Stimulated activated CD4-positive, alpha-beta T cell treated with anti-CD3 and anti-CD28 coated beads, Interleukin-1b, Interleukin-23, amount 100 ng/mL, for 24 hours (primary cell): ENCODE measurements at places on chromosomes 5 and 9.

DNA sequence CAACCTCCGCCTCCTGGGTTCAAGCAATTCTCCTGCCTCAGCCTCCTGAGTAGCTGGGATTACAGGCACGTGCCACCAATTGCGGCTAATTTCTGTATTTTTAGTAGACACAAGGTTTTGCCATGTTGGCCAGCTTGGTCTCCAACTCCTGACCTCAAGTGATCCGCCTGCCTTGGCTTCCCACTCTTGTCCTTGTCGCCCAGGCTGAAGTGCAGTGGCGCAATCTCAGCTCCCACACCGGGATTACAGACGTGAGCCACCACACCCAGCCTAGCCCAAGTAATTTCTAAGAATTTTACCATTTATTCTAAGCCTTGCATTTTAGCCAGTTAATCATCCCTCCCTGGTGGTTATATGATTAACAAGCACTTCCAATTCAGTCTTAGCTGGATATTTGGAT lies 11.0 kb downstream of the NAIP start:
- DNase-seq = no peak

GRCh38 chr9:354453-354852 lies 139.8 kb downstream of the DOCK8 start:
- no peak for DNase-seq

- no peak for DNase-seq
Measured at GRCh38 chr9:13608451-13608850, 329.0 kb upstream of the MPDZ start.

- no peak for DNase-seq
Measured at GRCh38 chr9:136903041-136903554, 16.8 kb downstream of the TRAF2 start.

DNA sequence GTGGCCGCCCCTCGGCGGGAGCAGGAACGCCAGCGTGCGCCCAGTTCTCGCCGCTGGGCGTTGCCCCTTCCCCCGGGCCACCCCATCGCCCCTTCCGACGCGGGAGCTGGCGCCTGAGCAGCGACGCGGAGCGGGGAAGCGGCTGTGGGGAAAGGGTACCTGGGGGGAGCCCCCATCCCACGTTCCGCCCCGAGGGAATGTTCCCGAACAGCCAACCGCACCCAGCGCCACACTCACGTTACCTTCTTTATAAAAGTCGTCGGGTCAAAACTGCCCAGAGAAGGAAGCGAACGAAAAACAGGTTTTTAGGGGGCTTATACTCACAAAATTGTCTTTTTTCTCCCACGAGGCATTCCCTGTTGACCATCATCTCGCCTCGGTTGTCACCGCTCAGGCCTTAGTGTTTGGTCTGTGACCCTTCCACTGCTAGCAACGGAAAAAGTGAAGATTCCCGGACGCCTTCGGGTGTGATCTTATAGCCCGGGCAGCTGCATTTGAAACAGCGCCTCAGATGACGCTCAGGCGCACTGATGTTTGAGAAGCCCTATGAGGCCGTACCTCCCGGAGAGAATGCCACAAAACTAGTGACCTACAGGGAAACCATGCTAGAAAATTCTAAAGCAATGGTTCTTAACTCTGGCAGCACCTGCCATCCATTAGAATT lies 475 bp upstream of the GOLM1 start:
- no peak for DNase-seq
